ENCODE measurements at places on chromosomes 12 and 14.

DNA sequence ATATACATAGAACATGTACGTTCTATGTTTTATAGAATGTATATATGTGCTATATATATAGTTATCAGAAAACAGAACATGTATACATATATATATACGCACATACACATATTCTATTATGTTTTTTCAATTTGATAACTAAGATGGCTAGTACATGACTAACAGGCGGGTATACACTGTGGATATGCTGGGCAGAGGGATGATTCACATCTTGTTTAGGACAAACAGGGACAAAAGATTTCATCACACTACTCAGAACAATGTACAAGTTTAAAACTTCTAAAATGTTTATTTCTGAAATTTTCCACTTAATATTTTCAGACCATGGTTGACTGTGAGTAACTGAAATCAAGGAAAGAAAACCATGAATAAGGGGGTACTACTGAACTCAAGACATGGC is 17.4 kb downstream of the TIMELESS start:
- DNase-seq, result no peak

GRCh38 chr12:89880690-89881350 is 172.2 kb upstream of the ATP2B1 start:
- DNase-seq, result peak; percentile 82

DNA sequence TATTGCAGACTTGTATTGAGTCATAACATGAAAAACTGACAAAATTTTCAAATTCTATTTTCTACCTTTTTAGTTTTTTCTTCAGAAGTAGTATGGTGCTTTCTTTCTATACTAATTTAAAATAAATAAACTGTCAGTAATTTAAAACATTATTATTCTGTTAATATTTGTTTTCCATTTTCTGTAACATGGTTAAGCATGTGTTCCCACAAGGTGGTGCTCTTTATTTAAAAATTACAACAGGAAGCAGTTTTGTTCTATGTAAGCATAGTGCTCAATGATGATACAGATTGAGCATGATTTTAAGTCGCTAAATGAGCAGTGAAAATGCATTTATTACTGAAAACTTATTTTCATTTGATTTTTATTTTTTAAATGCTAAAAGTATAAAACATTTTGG is 114.6 kb downstream of the PPFIA2 start:
- DNase-seq, result peak; percentile 49

- DNase-seq, result no peak
Measured at GRCh38 chr14:103108749-103109207, 14.3 kb downstream of the EXOC3L4 start.

DNA sequence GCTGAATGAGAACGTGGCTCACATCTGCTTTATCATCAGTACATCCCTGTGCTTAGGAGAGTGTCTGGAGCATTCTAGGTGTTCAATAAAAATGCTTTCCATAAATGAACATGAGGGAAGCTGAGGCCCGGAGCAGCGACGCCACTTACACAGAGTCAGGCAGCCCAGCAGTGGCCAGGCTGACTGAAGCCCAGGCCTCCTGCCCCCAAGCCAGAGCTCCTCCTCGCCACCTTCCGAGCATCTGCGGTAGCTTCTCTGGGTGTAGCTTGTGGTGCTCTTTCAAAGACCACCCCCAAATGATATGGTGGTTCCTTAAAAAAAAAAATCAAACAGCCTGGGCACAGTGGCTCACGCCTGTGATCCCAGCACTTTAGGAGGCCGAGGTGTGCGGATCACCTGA is 88.8 kb downstream of the FBXL14 start:
- no peak for DNase-seq

GRCh38 chr12:1915082-1915968 is 3.1 kb downstream of the CACNA2D4 start:
- DNase-seq, result peak; percentile 44

DNA sequence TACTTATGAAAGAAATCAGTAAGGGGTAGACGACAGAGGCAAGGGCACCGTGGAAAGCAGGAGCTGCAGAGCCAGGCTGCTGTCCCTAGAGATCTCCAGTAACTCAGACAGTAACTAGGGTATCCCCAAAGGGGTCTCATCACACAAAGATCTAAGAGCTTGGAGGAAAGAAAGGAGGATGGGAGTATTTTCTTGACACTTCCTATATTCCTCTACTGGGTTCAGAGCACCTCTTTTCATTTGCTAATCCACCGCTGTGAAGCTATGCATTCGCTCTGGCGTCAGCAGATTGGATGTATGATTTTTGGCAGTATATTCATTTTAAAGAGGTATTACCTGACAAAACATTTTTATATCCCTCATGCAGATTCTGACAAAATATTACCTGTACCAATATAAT is 12.6 kb downstream of the USP44 start:
- no peak for DNase-seq

DNA sequence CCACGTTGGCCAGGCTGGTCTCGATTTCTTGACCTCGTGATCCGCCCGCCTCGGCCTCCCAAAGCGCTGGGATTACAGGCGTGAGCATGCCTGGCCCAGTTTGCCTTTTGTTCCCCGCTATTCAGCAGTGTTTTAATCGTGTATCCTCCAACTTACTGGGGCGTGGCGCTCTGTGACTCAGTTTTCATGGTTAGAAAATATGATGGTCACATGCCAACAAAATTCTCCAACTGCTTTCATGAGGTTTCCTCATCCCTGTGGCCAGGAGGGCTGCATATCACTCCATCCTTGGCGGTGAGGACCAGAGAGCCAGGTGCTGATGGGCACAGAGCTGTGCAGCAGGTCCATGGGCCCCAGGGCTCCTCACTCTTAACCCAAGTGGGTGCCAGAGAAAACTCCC is 33.0 kb upstream of the PRMT8 start:
- DNase-seq, result no peak

DNA sequence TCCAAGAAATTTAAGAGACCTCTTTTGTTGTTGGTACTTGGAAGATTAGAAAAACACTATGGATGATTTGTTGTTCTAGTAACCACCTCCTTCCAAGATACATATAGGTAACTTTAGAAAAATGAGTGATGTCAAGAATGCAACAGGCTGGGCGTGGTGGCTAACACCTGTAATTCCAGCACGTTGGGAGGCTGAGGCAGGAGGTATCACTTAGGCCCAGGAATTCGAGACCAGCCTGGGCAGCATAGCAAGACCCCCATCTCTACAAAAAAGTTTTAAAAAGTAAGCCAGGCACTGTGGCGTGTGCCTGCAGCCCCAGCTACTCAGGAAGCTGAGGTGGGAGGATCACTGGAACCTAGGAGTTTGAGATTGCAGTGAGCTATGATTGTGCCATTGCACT is 97.8 kb downstream of the PCNX1 start:
- no peak for DNase-seq

DNA sequence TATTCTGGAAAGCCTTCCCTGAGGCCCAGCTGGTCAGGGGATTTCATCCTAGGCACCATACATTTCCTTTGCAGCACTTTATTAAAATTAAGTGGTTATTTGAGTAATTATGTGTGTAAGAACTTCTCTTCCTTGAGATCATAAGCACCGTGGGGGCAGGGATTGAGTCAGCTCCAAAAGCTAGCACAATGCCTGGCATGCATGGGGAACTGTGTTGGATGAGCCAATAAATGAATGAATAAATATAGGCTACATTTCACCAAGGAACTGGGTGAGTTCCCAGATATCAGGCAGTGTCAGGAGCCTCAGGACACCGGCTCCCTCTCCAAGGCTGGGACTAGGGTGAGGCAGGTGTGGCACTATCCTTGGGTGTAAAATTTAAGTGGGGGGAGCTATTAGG is 82.8 kb upstream of the FBXO21 start:
- no peak for DNase-seq
